ENCODE measurements at places on chromosomes 4 and X.

DNA sequence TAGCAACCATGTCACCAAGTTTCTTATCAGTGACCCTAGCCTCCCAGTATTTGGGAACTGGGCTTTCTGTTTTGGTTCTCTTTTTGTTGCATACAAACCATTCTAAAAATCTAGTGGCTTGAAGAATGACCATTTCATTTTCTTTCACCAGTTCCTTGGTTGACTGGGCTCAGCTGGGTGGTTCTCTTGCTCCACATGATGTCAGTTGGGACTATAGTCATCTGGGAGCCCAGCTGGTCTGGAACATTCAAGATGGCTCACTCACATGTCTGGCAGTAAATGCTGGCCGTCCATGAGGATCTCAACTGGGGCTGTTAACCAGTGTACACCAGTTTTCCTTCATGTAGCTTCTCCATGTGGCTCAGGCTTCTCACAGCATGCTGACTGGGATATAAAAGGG lies 27.6 kb upstream of the MBTPS2 start:
- DNase-seq: no peak

GRCh38 chrX:102339312-102340298 lies 92.6 kb downstream of the NXF2 start:
- DNase-seq: peak; percentile 17

DNA sequence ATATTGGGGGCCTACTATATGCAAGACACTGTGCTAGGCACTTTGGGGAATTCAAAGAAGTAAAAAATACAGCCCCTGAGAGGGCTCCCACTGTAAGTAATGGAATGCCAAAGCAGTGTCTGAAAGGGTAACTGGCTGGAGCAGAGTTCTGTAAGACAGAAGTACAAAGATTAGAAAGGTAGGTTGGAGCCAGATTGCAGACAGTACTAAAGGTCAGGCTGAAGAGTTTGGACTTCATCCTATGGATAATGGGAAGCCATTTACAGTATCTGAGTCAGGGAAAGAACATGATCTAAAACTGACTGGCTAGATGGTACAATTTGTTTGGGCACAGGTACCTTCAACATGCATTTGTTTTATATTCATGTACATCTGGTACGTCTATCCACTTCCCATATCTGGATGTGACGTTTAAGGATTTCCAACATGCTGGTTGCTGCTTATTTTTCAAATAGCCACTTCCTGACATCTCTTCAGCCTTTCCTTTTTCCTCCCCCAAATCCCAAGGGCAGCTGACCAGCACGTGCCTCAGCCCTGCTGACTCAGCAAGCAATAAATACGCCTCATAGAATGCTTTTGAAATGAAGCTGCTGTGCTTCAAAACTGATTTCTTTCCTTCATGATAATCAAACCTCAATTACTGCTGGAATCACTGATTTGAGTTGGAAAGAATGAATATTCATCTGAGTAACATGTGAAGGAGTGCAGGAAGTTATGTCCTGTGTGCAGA lies 9.5 kb downstream of the ENOX2 start:
- DNase-seq: no peak

GRCh38 chr4:110550260-110550659 lies 72.6 kb downstream of the PITX2 start:
- no peak for DNase-seq

DNA sequence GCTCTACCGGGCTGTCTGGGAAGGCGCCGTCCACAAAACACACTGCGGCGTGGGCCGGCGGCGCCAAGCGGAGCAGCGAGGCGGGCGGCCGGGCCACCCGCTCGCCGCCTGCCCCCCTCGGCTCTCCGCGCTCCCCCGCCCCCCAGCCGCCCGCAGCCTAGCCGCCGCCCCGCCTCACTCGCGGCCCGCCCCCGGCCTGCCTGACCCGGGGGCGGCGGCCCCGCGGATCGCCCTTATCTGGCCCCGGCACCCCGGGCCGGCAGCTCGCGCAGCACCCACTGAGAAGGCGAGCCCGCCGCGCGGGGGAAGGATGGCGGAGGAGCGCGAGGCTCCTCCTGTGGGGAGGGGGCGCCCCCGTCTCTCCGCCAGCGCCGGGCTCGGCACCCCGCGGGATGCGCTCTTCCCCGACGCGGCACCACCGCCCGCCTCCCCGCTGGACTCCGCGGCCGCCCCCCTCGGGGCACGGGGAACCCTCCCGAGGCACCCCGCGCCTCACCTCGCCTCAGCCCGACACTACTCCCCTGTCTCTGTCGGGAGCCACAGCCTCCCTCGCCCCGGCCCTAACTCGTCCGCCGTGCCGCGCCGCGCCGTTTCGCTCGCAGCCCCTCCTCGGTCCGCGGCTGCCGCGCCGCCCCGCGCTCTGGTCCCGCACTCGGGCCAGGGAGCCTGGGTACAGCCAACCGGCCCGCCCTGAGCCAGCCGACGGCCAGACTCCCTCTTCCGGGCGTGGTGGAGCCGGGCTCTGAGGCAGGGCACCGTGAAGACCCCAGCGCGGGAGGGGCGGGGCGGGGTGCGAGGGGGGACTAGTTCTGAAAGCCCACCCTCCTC lies 566 bp downstream of the ATP11C start:
- peak; percentile 35 for DNase-seq

DNA sequence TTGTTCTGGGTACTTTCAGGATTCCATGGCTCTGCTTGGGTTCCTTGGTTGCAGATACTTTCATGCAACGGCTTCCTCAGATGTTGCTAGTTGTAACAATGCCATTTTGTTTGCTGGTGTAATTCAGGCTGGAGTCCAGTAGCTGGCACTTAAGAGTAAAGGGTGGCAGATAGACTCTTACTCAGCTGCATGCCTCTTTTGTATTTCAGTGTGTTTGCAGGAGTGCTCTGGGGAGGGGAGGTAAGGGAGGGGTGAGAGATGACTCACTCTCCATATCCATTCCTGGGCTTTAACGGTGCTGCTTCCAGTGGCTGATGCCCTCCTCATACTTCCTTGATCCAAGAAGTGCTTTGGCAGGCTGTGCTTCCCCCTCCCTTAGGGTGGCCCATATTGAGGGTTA lies 155.2 kb downstream of the ZNF330 start:
- no peak for DNase-seq

GRCh38 chrX:81257817-81258216 lies 55.9 kb downstream of the SH3BGRL start:
- DNase-seq: no peak

GRCh38 chrX:47743504-47743903 lies 84.5 kb upstream of the UXT start:
- no peak for DNase-seq

DNA sequence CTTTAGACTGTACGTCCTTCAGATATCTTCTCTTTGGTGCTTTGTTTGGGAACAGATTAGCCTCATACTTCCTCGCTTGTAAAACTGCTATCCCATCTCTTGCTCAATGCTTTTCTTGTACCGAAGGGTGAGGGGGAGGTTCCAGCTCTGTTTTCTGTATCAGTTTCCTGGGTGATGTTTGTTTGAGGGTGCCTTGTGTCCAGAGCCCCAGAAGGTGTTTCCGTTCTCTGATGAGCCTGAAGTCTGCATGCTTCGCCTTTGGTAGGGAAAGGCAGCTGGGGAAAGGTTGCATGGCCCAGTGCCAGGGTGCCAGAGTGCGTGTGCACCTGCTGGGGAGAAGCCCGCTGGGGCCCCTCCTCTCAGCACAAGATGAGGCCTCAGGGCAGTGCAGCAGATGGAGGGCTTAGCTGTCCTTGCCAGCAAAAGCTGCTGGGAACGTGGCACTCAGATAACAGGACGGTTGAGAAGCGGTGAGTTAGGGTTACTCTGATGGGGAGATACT lies 73.7 kb downstream of the TBL1X start:
- DNase-seq: no peak

DNA sequence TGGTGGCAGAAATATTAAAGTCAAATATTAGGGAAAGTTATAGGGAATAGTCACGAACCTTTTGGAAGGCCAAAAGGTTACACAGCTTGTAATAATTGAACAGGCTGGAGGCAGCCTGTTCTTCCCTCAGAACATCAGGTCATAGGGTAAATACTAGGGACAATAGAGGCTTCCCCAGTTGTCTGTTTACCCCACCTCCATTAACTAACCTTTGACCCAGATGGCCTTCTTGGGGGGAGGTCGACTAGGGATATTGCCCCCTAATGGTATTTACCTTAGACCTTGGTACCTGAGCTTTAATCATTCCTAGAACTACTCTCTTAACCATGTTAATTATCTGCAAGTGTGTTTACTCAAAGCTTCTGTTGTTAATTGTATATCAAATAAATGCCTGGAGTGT lies 26.0 kb downstream of the C4orf17 start:
- no peak for DNase-seq

DNA sequence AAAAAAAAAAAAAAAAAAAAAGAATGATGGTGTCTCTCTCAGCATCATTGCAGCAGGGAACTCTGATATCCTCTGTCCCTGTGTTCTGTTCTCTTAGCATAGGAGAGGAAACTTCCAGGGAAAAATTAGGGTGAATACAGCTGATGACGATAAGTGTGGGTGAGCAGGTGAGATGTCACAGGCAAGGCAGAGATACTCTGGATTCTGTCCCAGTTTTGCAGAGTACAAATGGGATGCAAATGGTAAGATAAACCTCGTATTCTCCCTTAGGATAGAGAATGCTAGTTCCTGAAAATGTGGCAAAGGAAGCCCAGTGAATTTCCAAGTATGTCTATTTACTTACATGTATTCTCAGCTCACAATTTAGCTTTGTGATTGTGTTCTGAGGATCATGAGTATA lies 671.6 kb upstream of the BOD1L1 start:
- DNase-seq: no peak

DNA sequence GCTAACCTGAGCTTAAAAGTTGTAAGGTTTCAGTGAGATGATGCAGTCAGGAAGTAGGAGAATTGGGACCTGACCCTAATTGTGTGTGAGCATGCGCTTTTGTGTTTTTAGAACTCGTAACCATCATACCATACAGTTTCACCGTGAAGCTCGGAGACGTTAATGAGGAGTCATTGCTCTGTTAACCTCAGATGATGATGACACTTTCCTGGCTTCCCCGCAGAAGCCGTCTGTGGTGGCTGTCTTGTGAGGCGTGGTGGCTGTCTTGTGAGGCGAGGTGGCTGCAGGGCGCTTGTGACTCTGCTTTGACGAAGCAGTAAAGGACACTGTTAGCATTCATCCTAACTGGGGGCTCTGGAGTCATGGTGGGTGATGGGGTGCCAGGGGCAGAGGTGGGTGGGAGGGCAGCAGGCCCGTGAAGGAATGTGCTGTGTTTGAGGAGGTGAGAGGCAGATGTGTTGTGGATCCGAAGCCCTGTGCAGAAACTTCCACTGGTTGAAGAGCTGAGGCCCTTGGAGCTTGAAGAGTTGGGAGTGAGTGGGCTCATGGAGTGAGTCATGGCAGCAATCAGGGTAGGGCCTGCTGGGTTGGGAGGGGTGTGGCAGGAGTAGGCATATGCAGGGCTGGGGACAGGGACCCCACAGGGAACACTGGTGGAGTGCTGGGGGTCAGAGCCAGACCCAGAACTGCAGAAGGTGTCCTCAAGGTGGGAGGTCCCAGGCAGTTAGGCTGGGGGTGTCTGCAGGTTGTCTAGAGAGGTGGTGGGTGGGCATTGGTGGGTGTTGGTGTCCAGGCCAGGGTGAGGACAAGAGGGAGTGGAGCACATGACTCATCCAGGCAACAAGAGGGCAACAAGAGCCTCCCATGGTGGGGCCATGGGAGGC lies 57.4 kb downstream of the NSD2 start:
- no peak for DNase-seq

GRCh38 chrX:5051831-5052491 lies 1176.7 kb downstream of the NLGN4X start:
- DNase-seq: no peak

DNA sequence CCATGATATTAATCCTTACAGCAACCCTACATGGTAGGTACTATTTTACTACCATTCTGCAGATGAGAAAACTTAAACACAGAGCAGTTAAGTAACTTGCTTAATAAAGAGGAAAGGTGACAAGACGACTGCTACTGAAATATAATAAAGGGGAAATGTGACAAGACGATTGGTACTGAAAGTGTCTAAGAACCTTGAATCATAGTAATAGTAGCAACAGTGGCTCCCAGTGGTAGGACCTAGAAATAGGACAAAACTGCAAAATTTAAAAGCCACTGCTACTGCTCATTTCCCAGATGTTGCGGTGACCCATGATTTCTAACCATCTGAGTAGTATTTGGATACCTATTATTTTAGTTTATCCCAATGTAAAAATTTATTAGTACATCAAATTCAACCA lies 89.5 kb downstream of the TASL start:
- no peak for DNase-seq

DNA sequence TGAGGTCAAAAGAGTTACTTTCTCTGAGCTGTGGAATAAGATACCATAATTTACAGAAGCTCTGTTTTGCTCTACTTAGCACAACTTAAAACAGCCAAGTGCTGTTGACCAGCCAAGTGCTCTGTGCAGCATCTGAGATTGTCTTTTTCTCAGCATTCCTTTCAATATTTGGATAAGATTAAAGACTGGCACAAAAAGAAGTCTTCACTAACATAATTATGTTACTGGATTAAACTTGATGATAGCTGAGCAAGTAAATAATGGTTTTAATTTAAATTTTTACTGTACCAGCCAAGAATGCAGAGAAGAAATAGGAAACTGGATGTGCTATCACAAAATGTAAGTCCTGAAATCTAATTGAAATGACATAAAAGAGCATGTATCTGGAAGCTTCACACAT lies 60.4 kb downstream of the NPY2R start:
- DNase-seq: no peak

DNA sequence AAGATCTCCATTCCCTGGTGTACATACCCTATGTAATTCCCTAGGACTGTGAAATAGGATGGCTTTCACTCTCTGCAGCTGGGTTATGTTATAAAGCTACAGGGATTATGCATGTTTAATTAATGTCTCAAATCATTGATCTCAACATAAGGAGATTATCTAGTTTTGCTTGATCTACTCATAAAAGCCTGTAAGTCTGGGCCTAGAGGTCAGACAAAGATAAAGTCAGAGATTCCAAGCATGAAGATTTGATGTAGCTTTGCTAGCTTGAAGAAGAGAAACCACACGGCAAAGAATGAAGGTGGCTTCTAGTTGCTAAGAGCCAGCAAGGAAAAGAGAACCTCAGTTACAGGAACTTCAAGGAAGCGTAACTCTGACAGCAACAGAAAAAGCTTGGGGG lies 456.9 kb downstream of the CCSER1 start:
- no peak for DNase-seq

DNA sequence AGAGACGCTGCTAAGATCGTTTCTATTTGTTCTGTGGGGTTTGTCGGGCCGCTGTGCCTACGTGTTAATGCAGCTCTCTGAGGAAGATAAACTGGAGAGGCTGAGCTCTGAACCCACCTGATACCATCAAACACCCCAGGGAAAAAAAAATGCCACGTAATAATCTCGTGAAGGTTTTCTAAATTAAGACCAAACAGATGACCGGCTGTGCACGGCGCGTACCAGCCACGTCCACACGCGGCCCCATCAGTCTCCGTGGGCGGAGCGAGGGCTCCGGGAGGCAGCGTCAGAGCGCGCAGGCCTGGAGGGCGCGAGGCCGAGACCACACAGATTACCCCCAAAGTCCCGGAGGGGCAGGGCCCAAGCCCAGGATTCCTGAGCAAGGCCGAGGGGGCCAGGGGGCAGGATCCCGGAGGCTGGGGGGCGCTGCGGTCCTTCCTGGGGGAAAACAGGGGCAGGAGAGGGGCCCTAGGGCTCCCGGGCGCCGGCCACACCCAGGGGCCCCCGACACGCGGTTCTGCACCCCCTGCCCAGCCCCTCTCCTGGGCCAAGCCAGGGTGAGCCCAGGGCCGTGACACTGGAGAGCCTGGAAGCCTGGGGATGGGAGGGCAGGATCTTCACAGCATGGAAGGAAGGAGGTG lies 91.9 kb downstream of the FAM53A start:
- no peak for DNase-seq

- DNase-seq: peak; percentile 44
These were observed 89.5 kb downstream of the OR13H1 start for GRCh38 chrX:131633285-131633917.
